ENCODE measurements at places on chromosomes 5 and 9.

GRCh38 chr9:71223953-71224538 is 102.6 kb upstream of the TRPM3 start:
- DNase-seq: no peak

DNA sequence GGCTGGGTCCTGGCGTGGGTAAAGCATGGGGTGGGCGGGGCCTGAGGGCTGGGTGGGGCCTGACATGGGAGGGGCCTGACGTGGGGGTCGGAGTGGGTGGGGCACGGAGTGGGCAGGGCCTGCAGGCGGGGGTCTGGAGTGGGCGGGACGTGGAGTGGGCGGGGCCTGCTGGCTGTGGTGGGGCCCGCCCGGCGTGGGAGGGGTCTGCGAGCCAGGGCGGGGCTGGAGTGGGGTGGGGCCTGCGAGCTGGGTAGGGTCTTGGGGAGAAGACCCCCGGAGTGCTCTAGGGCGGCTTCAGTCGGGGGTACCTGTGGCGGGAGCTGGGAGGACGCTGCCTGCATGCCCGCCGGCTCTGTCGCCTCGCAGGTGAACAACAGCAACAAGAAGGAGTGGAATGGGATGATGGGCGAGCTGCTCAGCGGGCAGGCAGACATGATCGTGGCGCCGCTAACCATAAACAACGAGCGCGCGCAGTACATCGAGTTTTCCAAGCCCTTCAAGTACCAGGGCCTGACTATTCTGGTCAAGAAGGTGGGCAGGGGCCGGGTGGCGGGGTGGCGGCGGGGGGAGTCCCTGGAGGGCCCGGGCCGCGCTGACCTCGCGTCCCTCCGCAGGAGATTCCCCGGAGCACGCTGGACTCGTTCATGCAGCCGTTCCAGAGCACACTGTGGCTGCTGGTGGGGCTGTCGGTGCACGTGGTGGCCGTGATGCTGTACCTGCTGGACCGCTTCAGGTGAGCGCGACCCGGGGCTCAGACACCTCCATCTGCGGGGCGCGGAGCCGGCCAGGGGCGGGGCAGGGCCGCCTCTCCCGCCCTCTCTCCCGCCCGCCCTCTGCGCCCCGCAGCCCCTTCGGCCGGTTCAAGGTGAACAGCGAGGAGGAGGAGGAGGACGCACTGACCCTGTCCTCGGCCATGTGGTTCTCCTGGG is 8.0 kb downstream of the LRRC26 start:
- no peak for DNase-seq

DNA sequence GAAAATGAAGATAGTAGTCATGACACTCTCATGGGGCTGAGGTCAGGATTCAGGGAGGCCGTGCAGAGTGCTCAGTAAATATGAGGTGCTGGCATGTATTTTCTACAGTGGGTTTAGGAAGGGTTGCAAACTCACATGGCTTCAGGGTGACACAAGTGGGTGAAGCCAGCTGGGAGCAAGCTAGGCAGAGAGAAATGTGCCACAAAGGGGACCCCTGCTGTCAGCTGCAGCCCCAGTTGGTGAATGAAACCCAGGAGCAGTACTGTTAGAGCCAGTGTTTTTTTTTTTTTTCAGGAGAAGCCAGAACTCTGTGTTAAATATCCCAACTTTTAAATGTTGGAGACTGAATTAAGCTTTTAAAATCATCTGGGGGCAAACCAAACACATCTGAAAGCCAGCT is 75.3 kb downstream of the INSYN2B start:
- no peak for DNase-seq

DNA sequence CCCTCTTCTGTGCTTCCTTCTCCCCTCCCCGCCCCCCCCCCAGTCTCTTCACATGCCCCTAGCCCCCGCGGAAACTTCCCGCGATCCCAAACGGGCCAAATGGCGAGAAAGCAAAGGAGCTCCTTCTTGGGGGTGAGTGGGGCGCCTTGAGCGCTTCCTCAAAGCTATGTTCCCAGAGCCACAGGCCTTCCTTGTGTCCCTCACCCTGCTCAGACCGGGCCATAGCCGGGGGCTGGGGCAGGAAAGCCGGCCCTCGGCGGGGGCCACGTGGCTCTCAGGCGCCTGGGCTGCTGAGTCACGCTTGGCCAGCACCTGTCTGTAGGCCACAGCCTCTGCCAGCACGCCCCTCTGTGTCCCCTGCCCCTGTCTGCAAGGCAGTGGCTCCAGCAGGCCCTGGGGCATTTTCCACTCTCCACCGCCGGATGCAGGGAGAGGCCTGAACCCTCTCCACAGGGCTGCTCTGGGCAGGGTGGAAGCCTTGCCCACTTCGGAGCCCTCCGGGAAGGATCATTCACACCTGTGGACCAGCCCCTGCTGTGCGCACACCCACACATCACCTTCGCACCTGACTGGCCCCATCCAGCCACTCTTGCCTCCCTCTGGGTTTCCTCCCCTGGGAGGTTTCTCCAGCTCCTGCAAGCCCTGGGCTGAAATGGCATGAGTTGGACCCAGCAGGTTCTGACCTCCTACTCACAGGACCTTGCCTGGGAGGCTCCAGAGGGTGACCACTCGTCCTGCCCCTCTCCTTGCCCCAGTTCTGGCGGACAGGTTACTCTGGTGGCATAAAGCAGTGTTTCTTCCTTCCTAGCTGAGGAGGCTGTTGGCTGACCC is 1.2 kb upstream of the SQSTM1 start:
- DNase-seq: peak; percentile 78

GRCh38 chr9:35415402-35416097 is 74.4 kb upstream of the RUSC2 start:
- DNase-seq: no peak

DNA sequence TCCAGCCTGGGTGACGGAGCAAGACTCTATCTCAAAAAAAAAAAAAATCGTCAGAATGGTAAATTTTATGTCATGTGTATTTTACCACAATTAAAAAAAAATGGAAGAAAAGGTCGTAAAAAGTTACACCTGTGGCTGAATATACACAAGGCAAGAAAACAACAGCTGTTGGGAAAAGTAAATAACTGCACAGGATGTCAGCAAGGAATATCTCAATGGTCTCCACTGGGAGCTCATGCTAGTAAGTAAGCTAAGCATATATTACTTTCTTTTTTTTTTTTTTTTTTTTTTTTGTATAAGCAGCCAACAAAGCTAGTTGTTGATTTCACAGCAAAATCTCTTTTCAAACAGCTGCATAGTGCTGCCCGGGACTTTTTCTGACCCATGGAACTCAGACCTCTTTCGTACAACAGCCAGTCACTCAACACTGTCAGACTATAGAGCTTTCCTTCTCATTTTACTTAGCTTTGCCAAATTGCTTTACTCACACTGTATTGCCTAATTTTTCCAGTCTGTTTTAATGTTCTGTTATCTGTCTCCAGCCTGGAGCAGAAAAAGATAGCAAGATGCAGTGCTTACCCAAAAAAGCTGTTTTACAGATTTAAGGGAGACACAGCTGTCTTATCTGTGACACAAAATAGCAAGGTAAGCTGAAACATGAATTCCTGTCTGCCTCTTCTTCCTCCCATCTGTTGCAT is 175.9 kb downstream of the ENC1 start:
- no peak for DNase-seq

GRCh38 chr9:7342229-7342628 is 457.3 kb downstream of the DMAC1 start:
- DNase-seq: no peak

GRCh38 chr9:134445000-134445399 is 118.7 kb downstream of the RXRA start:
- no peak for DNase-seq

- DNase-seq: no peak
These were observed 46.0 kb upstream of the FREM1 start for GRCh38 chr9:14956208-14956607.

GRCh38 chr5:137837491-137838394 is 29.9 kb upstream of the MYOT start:
- no peak for DNase-seq

DNA sequence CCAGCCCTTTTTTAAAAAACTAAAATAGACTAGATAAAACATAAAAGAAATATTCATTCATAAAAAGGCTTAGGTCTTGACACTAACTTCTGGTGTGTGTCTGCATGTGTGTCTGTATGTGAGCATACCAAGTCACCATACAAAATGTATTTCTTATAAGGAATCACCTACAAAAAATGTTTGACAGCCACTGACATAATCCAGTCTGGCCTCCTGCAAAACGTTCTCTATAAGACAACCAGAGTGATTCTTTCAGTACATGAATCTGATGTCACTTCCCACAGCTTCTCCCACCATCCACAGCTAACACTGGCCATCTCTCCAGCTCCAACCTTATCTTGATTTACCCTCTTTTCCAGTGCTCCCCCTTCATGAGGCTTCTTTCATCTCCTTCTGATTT is 192.3 kb downstream of the TLE1 start:
- no peak for DNase-seq

DNA sequence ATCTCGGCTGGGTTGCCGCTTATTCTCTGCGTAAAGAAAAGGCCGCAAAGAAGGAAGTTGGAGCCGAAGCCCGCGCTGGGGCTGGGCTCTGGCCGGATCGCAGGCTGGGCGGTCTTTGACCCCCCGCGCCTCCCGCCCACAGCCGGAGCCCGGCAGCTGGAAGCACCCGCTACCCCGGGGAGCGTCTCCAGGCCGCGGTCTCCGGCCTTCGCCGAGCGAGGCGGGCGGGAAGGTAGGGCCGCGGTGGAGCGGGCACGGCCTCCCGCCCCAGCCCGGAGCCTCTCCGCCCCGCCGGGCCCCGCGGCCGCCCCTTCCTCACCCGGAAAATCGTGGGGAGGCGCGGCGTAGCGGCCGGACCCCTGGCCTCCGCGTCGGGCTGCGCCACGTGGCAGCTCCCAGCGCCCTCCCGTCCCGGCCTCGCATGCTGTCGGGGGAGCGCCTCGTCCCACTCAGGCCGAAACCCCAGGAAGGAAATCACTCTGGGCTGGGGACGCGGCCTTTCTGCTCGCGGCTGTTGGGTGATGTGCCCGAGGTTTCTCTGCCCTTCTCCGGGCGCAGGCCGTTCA is 12.0 kb downstream of the FOXD1 start:
- no peak for DNase-seq

DNA sequence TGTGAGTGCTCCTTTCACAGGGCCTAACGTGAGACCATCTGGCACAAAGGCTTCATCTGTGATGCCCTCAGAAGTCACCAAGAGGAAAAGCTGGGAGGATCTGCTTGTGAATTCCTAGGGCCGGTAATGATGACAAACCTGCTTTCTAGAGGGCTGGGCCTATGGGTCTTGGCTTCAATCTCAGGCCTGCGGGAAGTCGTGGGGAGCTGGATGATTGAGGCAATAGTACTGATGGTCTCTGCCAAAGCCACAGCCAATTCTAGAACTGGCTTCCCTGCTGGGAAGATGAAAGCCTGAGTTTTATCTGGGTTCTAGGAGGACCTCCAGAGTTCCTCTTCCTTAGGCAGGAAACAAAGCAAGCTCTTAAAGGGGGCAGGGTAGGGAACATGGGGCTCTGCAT is 102.7 kb downstream of the TMEM215 start:
- DNase-seq: no peak

- DNase-seq: peak; percentile 83
These were observed 382.7 kb downstream of the ENC1 start for GRCh38 chr5:74257645-74258313.

DNA sequence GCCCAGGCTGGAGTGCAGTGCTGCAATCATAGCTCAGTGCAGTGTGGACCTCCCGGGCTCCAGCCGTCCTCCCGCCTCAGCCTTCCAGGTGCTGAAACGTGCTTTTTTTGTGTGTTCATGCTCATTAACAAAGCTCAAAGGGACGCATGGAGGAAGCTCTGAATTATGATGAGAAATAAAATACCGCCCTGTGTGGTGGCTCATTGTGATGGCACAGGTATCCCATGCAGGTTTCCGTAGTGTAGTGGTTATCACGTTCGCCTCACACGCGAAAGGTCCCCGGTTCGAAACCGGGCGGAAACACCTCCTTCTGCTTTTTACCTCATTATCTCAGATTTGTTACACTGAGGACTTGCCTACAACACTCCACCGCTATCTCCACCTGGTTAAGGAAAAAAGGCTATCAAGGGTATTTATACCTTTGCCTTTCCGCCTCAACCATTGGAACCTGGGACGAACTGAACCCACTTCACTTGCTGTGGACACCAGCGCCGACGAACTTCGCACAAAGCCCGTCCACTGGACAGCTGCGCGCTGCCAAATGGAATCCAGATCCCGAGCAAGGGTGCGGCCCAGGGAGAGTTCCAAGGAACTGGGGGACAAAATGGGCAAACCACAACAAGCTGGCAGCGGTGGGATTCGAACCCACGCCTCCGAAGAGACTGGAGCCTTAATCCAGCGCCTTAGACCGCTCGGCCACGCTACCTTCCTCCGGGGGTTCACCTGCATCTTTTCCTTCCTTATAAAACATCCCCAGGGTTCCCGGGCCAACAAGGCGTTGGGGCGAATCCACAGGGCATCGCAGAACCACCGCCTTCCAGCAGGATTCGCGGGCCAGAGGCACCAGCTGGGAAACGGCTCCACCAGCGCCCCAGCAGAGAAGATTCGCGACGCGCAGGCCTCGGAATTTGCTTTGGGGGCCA is 26.3 kb downstream of the OR2V2 start:
- DNase-seq: no peak

DNA sequence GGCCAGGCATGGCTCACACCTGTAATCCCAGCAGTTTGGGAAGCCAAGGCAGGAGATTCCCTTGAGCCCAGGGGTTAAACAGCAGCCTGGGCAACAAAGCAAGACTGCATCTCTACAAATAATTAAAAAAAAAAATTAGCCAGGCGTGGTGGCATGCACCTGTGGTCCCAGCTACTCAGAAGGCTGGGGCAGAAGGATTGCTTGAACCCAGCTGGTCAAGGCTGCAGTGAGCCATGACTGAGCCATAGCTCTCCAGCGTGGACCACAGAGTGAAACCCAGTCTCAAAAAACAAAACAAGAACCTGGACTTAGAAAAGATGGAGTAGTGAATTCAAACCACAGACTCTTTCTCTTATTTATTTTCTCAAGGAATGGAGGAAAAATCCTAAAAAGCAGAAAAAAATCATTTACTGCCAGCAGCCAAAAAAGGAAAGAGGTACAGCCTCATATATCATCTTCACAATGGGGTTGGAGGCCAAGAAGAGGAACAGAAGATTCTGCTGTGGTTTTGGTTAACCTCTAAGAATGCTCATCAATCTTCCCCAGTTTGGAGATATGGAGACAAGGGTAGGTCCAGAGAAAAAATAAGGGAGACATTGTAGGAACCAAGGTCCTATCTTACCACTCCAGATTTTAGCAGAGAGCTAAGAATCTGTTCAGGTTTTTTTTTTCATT is 40.0 kb upstream of the MYO10 start:
- DNase-seq: no peak

DNA sequence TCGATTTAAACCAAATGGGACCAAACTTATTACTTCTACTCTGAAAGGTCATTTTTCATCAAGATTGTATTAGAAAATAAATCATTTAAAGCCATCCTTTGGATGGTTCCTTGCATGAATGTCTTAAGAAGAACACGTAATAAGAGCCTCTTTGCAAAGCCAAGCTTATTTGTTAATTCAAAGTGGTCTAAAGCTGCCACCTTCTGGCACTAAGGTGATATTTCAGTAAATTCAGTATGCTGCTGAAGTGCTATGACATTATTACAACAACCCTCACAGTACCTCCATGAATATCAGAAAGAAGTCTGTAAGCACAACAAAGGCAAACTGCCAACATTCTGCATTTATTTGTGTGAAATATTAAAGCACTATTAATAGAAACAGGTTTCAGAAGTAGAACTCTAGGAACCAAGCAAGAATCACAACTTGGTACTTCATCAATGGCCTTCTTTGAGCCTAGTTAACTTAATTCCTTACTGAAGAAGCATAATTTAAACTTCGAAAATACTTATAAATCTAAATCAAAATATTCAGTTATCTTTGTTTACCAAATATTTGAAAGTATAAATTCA is 53.1 kb upstream of the TYRP1 start:
- no peak for DNase-seq

- no peak for DNase-seq
These were observed 168.8 kb downstream of the GABBR2 start for GRCh38 chr9:98539954-98540353.

Data from Right ventricle myocardium superior (tissue), 1 donor.